ENCODE measurements at places on chromosomes 5 and 9.

GRCh38 chr9:13047827-13048587 is 231.5 kb downstream of the MPDZ start:
- no peak for DNase-seq

DNA sequence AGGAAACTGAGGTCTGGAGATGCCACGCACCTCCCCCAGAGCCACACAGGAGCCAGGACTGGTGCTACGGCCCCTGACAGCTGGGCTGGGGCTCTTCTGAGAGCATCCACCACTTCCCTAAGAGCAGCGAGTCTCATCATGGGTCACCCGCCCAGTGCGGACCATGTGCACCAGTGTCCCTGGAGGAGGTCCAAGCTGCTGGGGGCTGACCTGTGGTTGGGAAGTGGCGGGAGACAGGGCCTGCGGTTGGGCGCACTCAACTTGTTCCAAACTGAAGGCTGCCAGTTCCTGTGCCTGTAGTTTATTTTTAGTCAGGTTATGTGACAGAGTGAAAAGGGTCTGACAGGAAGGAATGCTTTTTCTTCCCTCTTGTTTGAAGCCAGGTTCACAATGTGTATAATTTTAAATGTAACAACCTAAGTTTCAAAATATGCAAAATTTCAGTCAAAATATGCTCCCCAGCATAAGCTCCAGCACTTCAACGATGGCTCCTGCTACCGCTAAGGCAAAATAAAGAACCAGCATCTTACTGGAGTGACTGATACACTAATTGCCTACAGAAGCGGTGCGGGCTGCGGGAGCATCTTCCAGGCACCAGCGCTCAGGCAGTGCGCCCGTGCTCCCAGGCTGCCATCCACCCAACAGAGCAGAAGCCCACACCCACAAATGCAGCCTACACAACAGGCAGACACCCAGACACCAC is 14.8 kb downstream of the BARHL1 start:
- no peak for DNase-seq

GRCh38 chr9:120694559-120694958 is 19.7 kb downstream of the MEGF9 start:
- DNase-seq = no peak

GRCh38 chr5:155833287-155833686 is 493.7 kb upstream of the SGCD start:
- no peak for DNase-seq

DNA sequence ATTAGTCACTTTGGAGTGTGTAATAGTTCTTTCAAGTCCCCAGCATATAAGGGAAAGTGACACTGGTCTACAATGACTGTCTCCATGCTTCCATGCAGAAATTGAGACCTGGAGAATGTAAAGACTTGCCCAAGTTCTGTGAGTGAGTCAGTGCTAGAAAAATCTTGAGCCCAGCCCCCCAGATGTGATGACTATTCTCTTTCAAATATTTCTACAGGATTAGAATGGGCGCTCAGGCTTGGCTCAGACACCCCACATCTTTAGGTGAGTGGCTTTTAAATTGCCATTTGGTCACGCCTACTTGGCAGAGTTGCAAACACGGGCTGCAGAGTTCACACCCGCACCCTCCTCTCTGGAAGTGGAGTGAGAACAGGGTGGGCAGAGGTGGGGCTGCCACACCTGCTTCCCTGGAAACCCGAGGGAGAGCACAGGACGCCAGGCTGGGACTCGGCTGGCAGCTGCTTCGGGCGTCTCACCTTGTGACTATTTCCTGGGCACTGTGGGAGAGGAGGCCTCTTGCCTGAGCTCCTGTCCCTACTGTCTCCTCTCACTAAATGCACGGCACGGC is 37.6 kb downstream of the ROPN1L start:
- DNase-seq = no peak

GRCh38 chr5:31100781-31101310 is 92.6 kb upstream of the CDH6 start:
- DNase-seq = no peak

DNA sequence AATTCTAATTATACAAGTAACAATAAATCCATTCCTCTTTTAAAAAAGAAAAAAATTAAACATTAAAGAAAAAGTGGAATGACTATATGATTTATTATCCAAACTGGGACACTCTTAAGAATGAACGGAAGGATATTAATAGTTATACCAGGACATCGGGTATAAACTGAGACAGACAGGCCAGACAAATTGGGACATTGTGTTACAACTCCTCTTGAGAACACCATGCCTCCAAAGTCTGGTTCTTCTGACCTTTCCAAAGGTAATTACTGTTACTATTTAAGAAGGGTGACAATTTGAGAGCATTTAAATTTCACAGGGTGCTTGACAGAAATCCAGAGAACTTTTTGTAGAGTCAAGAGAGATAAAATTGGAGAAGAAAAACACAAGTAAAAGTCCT is 132.1 kb upstream of the MARCHF11 start:
- no peak for DNase-seq

DNA sequence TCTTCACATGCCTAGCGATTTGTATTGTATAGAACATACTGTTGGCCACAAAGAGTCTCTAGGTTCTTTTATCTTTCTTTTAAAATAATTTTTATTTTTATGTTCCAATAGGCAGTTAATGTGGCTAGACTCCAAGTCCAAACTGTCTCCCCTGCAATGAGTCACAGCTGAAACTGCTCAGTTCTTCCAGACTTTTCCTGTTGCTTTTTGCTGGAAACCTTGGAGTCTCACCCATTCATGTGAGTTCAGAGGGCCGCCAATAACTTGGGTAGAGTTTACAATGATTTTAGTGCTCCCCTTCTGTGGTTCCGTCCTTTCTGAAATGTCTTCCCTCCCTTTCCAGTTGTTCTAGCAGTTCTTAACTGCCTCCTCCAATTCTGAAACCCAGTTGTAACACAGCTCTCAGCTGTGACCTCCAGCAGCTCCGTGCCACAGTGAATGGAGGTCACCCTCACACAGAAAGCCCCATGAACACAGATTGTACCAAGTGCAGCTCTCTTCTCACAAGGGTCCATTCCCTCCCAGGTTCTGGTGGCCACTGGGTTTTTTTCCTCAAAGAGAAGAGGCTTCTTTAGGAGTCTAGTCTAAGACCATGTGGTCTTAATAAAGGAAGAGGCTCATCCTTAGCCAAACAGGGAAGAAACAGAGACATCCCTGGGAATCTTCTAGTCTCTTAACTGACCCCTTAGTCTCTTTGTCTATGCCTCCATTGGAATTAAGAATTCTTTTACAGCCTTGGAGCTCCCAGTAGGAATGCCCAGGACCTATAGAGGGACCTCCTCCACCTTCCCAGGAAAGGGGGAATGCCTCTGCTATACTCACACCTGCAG is 198.5 kb downstream of the SPOCK1 start:
- no peak for DNase-seq

DNA sequence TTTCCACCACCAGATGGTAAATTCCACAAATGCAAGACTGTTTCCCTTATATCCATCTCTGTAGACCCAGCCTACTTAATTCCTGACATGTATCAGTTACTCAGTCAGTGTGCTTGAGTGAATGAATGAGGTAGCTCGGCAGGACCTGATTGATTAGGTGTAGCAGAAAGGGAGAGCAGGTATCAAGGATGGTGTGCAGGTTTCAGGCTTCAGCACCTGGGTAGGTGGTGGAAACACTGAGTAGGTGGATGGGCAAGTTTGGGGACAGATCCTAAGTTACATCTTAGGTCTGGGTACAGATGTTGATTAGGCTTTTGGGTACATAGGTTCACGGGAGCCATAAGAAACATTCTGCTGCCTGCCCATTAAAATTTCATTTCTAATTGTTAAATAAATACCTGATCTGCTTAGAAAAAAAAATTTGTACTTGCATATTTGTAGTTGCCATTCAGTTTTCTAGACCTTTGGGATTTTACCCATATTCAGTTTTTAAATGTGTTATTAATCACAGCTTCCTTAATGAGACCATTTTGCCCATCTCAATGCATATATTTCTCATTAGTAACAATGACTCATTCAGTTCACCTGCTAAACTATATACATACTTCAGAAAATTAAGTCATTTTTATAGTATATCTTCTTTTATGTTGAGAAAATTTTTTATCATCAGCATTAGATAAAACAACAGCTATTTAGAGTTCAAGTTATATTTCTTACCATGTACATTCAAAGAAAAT is 111.8 kb downstream of the INIP start:
- DNase-seq = no peak

DNA sequence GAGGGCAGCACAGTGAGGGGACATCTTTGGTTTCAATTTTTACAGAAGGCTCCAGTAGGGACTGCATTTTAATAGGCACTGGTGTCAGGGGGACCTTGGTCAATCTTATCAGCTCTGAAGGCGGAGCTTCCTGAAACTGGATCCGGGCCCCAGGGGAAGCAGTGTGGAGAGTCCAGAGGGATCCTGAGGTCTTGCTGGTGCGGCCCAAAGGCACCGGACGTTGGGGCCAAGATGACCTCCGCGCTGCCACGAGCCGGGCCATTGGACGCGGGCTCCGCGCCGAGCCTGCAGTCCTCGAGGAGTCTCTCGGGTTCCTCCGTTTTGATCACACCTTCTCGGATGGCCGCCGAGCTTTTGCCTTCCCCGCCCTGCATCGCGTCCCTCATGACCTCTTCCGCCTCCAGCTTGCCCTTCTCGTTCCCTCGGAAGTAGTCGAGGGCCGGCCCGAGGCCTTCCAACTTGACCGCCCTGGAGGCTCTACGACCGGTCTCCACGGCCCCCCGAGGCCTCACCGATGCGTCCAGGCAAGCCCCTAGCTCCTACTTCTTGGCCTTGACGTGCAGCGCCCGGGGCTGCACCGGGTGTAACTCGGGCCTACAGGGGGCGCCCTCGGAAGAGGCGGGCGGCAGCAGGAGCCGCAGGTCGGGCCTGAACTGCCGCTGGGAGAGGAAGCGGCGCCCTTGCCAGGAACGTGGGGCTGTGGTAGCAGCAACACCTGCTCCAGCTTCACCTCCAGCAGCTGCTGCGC is 18.8 kb downstream of the C5orf52 start:
- no peak for DNase-seq

DNA sequence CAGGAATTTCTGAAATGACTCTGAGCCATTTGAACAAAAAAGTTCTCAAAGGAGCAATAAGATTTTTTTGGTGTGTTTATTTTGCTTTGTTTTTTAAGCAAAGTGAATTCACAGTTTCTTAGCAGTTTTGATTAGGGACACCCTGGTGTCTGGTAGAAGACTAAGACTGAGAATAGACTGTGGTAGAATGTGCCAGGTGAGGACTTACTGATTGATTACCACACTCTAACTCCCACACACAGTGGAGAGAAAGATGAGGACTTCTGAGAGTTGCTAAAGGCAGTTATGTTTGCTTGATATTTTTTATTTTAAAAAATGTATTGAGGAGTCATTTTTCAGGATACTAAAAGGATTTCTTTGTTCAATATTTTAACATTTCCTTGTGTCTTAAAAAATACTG is 175.1 kb downstream of the CD180 start:
- no peak for DNase-seq

DNA sequence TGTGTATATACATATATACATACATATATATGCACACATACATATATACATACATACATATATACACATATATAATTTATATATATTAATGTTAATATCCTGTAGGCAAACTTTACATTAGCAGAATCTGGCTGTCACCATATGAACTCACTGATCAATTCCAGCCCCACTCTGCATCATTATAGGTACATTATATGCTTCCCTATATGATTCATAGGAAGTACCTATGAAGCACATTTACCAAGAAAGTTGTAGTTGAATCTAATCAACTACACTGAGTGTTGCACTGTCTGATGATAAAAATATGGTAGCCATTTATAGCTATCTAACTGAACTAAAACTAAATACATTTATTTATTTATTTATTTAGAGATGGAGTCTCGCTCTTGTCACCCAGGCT is 5.5 kb upstream of the SPATA6L start:
- no peak for DNase-seq

- DNase-seq = no peak
Observed at GRCh38 chr9:120892748-120893610, 16.0 kb upstream of the PHF19 start.

DNA sequence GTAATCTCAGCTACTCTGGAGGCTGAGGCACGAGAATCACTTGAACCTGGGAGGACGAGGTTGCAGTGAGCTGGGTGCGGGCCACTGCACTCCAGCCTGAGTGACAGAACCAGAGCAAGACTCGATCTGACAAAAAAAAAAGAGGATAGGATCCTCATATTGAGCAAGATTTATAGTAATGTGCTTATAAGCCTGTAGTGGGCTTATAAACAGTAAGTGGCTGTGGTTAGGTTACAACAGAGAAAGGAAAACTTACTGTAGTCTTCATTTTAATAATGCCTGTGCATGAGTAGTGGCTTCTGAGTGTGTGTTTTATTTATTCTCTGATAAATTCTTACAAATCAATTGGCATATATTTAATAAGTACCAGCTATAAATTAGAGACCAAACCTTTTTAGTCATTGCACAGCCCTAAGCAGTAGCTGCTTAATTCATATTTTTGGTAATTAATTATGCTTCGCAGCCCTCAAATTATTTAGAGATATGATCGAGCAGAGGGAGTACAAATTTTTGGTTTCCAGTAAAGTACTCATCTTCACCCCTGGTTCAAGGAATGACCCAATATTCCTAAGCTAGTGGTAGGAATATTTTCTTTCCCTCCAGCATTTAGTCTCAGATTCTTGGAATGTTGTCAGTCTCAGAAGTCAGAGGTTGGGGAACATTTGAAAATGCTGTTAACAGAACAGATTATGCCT is 73.8 kb upstream of the KLF9 start:
- no peak for DNase-seq

DNA sequence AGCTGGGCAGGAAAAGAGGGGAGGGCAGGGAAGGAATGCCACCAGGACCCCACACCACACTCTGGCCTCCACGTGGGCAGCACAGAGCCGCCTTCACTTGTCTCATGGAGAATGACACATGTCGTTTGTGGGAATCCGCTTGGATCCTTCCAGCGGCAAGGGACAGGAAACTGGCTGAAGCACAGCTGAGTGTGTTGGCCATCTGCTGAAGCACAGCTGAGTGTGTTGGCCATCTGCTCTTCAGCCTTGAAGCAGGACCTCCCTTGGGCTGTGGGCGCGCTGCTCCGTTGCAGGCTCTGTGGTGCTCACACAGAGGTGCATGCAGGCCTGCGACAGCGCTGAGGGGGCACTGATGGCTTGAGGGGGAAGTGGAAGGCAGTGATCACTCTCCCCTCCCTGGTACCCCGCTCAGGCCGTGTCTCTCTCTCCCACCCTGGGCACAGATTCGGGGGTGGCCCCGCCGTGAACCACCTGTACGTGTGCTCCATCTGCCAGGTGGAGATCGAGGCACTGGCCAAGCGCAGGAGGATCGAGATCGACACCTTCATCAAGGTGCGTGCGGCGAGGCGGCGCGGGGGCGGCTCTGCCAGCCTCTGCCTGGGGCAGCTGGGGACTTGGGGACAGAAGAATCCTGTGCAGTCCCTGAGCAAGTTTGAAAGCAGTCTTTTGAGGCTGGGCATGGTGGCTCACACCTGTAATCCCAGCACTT is 40.6 kb downstream of the USP20 start:
- DNase-seq = no peak

DNA sequence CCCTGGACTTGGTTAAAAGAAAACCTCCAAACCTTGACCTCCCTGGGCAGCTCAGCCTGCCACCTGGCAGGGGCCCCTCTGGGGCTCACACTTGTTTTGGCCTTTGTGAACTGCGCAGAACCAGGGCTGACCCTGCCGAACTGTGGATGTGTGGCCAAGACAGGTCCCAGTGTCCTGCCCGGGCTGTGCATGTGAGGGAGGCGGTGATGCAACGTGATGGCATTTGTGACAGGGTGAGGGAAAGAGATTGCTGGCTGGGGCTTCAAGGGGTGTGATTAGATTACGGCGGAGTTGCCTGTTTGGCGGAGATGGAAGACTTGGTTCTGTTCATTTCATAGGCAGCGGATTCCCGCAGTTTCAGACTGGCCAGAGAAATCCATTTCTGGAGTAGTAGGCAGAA is 30.4 kb upstream of the NKX2-5 start:
- DNase-seq = no peak

Measured in HEK293T (cell line).